ENCODE measurements at places on chromosomes 6 and 20.

DNA sequence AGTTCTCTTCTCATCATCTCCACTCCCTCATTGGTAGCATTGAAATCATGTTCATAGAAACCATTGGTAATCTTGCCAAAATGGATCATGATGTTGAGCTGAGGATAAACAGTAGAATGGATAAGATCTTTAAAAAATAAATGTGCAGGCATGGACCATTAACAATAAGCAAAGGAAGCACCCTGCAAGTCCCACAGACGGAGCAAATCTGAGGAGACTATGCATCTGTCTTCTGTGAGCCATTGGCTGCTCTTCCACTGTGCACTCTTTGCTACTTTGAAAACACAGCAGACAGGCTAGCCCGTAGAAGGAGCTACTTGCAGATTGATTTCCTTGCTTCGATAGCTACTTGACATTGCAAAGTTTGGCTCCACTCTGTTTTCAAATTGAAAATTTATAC is 535.0 kb downstream of the PKHD1 start:
- no peak for DNase-seq

GRCh38 chr6:13733178-13733887 is 21.7 kb upstream of the RANBP9 start:
- peak; percentile 84 for DNase-seq

DNA sequence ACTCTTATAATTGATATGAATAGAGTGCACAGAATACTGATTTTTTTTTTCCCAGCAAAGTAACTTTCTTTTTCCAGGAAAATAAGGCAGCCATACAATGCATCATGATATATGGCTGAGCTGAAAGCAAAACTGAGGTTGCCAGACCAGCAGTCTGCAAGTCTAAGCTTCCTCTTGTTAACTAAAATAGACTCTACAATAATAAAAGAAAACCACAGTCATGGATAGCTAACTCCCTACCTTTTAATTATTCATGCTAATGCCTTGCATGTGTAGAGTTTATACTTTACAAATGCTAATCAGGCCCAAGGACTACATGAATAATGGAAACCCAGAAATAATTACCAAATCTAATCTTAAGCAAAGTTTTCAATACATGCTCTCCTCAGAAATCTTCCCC is 47.4 kb downstream of the MAP7 start:
- peak; percentile 18 for DNase-seq

DNA sequence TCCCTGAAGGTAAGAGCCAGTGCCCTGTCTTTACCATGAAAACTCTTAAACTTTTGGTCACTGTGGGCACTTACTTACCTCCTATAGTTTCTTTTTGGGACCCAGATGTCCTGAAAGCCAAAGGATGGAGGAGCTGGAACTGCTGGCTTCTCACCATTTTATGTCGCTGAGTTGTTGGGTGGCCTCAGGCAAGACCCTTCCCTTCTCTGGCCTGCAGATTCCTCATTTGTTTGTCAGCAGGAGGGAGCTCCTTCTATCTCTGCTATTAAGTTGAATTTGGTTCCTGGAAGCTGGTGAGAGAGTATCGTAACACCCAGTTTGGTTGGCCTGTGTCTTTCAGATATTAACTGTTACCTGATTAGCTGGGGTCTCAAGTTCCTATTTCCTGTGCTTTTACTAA is 68.2 kb upstream of the MYL9 start:
- no peak for DNase-seq

DNA sequence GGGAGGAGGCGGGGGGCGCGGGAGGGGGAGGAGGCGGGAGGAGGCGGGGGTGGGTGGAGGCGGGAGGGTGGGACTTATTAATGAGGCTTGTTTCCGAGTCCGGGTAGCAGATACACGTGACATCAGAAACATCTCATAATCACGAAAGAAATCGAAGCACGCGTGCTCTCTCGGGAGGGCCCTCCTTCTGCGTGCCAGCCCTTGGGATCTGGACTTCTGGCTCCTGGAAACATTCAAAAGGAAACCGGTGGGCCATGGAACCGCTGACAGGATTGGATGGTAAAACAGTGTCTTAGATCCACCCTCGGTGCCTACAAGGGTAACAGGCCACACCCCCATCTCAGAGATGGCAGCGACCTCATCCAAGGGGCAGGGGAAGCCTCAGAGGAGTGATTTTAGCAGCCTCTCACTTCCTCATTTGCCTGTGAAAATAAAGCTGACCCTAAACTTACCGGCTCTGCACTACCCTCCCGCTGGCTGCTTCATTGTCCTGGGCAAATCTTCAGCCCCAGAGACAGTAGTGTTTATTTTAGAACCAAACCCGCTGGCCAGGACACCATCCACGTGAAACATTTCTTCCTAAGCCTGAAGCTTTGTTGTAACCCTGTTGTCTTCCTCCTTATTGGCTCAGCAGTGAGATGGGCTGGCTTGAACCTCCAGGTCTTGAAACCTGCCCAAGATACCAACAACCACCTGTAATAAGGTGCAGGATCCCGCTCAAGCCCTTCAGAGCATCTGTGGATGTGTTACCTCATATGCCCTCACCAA is 97.5 kb downstream of the PSMG4 start:
- peak; percentile 77 for DNase-seq

- DNase-seq, result no peak
Observed at GRCh38 chr20:57717797-57718196, 8.0 kb upstream of the PMEPA1 start.
